Effector CD8-positive, alpha-beta T cell (primary cell): ENCODE measurements at places on chromosomes 11 and 22.
A peak's percentile ranks its signal among the peaks of the same experiment; 100 is the strongest.

DNA sequence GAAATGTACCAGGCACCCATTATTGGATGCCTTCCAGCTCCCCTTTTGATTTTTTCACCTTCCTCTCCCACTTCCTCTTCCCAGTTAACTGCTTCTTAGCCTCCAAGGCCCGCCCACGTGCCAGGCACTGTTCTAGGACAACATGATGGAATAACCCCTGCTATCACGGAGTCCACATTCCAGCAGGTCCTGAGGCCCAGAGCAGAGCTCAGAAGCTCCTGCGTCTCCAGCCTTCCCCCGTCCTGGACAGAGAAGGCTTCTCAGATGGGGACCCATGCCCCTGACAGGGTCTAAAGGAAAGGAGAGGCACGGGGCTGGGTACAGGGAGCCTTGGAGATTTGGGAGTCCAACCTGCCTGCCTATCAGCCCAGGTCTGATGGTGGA, 29.1 kb downstream of the TRIM29 start:
- DNase-seq: no peak

DNA sequence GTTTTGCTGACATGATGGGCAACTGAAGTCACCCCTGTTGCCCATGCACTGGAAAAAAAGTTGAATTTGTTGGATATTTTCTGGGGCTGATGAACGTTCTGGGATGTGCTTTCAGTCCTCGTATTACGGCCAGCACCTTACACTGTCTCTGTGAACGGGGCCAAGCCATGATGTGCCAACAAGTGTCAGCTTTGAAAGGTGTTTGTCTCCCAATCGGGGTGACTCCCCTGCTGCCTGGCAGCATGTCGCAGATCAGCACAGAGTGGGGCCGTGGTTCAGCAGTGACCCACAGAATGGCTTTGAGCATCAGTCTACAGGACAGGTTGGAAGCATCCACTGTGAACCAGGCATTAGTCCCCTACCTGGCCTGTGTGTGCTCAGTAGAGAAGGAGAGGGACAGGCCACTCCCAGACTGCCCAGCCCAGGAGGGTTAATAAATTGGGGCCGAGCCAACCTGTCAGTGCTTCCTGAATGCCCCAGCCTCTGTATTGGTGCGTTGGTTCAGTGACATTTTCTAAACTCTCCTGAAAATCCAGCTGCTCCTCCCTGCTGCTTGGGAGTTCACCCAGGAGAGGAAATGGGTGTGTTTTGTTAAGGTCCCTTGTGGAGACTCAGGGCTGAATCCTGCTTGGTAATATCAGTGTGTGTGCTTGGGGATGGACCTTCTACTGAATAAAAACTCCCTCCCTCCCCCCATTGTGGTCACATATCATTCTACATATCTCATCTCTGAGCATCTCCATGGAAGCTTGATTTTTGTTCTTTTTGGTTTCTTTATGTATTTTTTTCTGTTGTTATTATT, 50.7 kb upstream of the TTC12 start:
- DNase-seq: no peak

- no peak for DNase-seq
Measured at GRCh38 chr11:26109658-26110368, 222.1 kb upstream of the ANO3 start.

DNA sequence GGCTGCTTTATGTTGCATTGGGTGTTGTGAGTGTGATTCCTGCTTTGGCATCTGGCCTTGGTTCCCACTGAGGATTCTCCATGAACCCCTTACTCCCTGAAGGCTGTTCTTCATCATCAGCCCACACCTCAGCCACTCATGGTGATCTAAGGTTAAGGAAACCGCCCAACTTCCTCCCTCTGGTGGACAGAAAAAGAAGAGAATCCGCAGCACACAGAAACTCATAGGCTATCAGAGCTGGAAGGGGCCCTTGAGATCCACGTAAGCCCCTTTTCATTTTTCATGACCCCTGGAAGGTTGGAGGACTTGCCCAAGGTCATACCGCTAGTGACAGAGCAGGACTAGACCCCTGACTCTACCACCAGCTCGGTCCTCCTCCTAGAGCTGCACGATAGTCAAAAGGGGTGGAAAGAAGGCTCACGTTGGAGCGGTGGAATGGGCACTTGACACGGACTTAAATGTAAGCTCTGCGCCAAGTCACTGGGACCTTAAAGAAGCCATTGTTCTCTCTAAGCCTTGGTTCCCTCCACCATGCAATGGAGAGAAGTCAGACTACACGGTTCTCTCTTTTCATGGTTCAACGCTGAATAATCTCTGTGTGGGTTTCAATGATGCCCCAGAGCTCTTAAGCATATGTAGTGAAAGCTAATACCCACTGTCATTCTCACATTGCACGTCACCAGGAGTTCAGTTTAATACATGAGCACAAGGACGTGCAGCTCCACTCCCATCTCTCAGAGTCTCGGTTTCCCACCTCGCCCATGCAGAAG, 83.6 kb upstream of the CRTAM start:
- peak; percentile 4 for DNase-seq

GRCh38 chr11:2741377-2742131, 41.8 kb upstream of the KCNQ1OT1 start:
- no peak for DNase-seq

DNA sequence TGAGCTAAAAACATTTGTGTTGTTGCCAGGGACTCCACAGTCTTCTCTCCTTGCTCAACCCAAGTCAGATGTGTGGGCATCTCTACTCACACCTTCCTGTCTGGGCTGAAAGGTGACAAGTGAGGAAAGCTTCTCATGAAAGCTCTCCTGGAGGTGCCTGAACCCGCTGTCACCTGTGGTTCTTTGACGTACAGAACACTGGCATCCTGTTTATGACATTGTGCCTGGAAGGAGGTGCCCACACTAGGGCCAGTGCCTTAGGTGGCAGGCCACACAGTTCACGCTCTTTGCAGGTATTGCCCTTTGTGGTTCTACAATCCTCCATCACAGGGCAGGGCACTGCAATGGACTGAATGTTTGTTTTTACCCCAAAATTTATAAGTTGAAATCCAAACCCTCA, 108.5 kb downstream of the CD44 start:
- DNase-seq: peak; percentile 28

GRCh38 chr11:21511835-21512440, 680.9 kb upstream of the ANO5 start:
- DNase-seq: no peak

GRCh38 chr11:44944181-44944852, 6.4 kb downstream of the TP53I11 start:
- DNase-seq: no peak

GRCh38 chr11:45806937-45807791, 2.2 kb downstream of the SLC35C1 start:
- no peak for DNase-seq

GRCh38 chr22:38046070-38046748, 11.0 kb upstream of the PICK1 start:
- DNase-seq: no peak

DNA sequence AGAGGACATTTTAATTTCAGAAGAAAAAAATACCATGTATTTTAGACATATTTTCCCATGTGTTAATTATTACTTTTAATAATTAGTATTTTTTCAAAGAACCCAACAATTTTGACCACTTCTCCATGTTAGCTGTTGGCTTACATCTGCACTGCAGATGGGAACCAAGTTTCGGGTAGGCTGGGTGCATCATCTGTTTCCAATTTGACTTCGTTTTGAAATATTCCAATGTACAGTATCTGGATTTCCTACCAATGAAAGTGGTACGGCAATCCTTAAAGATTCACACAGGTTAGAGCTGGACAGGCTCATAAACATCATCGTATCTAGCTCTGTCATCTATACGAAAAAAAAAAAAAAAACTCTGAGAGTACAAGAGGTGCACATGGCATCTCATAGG, 670.2 kb downstream of the OPCML start:
- DNase-seq: no peak

DNA sequence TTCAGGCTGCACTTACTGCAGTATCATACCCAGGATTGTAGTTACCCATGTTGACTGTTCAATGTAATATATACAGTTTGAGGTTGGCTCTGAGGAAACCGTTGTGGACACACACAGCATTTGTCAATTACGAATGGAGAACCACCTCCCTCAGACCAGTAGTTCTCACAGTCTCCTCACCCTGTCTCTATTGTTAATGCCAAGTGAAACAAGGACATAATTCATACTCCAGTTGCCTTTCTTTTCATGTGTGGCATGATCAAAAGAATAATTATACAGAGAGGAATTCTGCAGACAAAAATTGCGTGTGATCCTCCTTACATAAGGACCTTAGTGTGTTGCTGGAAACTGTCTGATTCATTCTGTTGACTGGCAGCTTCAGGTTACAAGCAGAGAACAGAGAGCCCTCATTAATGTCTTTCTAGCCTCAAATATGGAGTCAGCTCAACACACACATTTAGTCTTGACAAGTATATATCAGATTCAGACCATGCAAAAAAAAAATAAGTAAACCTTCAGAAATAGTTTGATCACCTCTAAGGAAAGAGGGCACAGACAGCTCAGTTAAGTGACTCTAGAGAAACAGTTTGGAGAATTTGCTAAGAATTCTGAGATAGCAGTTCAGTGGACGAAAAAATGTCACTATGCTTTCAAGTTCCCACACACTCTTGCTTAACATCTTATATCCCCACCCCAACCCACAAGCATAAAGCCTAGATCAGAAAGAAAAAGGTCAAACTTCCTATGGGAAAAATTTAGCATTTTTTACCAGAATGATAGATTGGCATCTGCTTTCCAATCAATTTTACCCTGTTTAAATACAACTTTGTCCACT, 96.1 kb downstream of the MAML2 start:
- DNase-seq: no peak

- peak; percentile 8 for DNase-seq
Measured at GRCh38 chr11:122556605-122557004, 98.9 kb upstream of the UBASH3B start.

- DNase-seq: no peak
Measured at GRCh38 chr22:37496651-37497050, 10.5 kb upstream of the MFNG start.

DNA sequence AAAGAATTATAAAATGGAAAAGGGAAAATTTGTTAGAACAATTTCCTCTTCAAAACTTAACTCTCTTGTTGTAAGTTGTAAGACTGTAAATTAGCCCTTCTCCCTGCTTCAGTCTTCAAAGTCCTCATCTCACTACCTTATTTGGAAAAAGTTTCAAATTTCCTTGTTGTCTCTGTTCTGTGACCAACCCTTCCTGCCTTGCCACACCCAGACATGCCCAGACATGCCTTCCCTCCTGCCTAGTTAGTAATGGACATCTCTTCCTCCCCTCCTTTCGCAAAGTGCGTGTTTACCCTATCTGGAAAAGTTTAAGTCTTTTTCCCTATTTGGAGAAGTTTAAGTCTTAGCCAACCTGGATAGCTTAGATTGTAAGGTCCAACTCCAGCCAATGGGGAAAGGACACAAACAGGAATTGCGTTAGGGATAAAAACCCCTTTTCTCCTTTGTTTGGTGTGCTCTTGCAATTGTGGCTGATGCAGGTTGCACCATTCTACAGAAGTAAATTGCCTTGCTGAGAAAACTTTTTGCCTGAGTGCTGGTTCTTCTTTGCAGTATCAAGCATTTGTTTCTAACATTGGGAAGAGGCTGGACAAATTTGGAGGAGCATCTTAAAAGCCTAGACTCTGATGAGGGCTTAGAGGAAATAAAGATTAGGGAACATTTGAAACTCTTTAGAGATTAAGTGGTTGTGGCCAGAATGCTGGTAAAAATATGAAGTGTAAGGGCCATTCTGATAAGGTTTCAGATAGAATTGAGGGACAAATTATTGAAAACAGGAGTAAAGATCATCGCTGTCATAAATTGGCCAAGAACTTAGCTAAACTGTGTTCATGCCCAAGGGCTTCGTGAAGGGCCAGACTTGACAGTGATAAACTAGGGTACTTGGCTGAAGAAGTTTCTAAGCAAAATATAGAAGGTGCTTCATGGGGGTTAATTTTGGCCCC, 15.4 kb downstream of the OR52K2 start:
- DNase-seq: no peak
